CD4-positive, alpha-beta T cell treated with Interleukin-12 subunit alpha and Interleukin-12 subunit beta, for 1 hour (primary cell): ENCODE measurements at places on chromosomes 12 and 14.

- no peak for DNase-seq
Measured at GRCh38 chr12:54352891-54353874, 11.1 kb downstream of the GPR84 start.

GRCh38 chr12:15268927-15269552, 47.8 kb upstream of the RERG start:
- DNase-seq, result peak; percentile 55

GRCh38 chr12:113191227-113191626, 5.7 kb downstream of the RITA1 start:
- no peak for DNase-seq

DNA sequence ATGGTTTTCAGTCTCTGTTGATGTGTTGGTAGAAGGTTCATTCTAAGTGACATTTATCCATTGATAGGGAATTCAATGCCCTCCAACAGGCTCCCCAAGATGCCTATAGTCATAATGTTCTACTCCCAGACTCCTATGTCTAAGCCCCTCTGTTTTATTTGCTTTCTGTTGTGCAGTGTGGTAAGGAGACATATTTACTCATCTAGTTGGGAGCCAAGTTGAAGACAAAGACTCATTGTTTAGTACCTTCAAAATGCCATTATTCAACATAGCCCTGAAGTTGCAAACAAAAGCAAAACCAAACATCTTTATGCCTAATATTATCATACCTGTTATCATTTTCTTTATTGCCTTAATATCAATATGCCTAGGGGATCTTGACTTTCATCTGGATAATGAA, 302.1 kb downstream of the RMST start:
- DNase-seq, result no peak

DNA sequence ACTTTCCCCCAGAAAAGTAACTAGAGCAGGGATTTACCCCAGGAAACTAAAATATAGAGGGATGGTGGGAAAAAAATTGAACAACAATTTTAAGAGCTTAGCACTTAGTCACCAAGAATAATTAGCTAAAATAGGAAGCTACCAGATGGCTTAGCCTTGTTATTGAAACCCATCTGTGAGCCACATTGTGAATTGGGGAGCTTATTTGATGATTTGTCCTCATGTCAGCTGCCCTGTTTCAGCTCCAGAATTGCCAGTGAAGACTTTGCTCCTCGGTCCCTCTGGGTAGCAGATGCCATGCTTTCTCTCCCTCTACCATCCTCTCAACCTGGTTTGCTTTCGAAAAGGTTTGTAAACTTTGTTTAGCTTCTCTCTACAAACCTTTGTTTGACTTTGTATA, 67.7 kb upstream of the PTHLH start:
- no peak for DNase-seq

DNA sequence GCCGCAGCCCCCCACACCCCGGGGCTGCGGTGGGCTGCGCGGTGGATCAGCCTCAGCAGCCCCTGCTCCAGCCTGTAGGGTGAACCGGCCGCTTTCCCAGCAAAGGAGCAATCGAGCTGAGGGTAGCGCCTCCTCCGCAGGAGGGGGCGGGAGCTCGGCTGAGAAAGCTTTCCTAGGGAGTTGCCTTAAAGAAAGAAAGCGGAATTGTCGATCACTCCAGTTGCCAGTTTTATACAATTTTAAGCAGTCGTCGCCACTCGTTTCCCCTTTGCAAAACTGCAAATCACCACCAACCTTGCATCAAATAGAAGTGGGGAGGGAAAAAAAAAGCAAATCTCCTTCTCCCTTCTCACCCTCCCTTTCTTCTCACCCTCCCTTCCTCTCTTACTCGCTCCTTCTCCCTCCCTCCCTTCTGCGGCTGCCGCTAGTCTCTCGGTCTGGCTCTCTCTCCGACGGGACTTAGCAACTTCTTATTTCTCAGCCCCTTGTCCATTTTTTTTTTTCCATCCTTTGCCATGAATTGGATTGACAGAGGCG, at the start of gene PDE3A:
PDE3A (plus strand) TSS at position 424 of the 537 bp plus-strand sequence. CDS start 748 bp downstream, outside the sequence.
- DNase-seq, result no peak

DNA sequence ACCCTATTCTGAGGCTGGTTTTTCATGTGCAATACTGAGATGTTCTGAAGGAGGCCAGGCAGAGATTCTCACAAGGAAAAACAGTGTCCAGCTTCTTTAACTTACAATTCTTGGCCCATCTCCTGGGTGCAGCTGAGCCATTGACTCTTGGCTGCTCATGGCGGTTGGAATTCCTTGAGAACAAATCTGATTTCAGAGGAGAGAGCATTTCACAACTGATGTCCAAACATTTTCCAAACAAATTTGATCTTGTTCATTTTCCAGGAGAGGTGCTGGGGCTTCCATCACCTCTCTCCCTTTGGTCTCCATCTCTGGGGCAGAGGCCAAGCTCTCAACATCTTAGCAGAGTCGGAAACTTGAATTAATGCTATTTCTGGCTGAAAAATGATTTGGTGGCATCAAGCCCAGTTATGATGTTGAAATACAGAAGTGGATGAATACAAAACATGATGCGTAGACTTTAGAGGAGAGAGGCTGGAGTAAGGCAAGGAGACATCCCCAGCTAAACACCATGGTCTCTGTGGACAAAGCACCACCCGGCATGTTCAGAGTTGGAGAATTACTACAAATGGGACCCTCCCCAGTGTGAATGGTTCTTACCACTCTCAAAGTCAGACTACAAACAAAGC, 593.0 kb downstream of the VRK1 start:
- DNase-seq, result no peak
